ENCODE measurements at places on chromosomes 5 and 9.

- DNase-seq: no peak
These were observed 998.9 kb upstream of the CDH6 start for GRCh38 chr5:30194595-30194994.

DNA sequence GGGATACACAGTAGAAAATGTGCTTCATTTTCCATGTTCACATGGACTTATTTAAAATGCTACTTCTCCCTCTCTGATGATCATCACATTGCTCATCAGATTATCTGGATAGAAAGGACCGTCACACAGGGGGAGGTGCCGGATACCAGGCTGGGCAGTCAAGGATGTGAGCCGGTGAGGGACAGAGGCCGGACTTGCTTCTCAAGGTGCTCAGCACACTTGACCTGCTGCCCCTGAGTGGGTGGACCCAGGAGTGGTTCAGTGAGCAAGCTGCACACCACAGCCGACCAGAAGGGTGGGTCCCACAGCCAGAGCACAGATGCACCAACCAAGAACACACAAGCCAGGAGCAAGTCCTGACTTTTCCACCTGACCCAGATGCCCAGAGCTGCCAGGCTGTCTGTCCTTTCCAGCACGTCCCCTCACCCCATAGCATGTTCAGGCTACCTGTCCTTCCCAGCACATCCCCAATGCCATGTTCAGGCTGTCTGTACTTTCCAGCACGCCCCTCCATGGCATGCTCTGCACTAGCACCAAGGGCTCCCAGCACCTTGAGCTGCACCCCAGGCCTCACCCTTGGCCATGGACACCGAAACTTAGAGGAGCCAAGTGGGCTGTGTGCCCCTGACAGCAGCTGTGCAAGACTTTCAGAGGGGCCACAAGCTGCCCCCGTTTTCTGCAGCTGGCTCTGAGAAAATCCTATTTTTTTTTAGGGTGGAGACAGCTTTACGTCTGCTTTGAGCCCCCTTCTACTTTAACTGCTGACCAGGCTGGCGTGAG, 77.8 kb downstream of the SECISBP2 start:
- DNase-seq: no peak

DNA sequence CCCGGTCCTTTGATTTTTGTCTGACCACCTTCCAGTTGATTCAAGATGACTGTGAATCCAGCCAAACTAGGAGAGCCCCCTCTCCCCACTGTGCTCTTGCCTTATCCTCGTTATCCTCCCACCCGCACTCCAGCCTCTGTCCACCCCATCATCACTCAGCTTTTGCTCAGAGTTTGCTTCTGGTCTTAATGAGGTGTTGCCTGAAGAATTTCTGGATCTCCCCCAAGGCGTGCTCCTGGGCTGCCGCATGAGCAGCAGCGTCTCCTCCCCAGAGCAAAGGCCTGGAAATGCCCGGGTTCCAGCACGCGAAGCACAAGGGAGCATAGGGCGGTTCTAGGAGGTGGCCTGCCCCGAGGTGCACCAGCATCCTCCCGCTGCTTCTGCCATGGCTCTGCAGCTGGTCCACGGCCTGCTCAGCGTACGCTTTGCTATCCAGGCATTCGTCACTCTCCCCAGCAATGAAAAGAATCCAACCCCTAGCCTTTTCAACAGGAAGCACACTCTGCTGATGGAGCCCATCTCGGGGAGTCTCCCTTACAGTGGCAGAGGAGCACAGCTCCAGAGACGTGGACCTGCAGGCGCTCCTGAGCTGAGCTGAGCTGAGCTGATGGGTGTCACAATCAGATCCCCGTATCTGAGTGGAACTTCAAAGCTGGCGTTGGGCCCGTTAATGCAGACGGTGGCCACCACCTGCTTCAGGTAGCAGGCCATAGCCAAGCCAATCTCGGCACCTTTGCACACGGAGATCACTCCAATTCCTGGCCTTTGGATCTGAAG, 50.7 kb downstream of the BAAT start:
- DNase-seq: no peak

GRCh38 chr9:88966894-88967676, 24.2 kb upstream of the S1PR3 start:
- no peak for DNase-seq

GRCh38 chr9:89021154-89021803, 30.0 kb downstream of the S1PR3 start:
- no peak for DNase-seq
